ENCODE measurements at places on chromosomes 6 and 20.

DNA sequence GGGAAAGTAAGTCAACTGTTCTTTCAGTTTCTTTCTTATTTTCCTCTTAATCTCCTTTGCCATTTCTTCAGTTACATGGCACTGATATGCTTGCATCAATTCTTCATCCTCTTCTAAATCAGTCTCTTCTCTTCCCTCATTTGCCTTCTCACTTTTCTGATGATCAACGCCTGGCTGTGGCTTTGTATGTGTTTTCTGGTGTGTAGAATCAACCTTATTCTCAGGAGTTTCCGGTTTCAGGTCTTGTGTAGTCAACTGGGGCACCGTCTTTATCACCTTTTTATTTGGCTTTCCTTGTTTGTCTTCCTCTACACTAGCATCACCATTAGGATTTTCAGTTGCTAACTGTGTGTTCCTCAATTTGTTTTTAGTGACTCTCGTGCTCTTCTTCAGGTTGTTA lies 31.6 kb downstream of the AHI1 start:
- no peak for DNase-seq

DNA sequence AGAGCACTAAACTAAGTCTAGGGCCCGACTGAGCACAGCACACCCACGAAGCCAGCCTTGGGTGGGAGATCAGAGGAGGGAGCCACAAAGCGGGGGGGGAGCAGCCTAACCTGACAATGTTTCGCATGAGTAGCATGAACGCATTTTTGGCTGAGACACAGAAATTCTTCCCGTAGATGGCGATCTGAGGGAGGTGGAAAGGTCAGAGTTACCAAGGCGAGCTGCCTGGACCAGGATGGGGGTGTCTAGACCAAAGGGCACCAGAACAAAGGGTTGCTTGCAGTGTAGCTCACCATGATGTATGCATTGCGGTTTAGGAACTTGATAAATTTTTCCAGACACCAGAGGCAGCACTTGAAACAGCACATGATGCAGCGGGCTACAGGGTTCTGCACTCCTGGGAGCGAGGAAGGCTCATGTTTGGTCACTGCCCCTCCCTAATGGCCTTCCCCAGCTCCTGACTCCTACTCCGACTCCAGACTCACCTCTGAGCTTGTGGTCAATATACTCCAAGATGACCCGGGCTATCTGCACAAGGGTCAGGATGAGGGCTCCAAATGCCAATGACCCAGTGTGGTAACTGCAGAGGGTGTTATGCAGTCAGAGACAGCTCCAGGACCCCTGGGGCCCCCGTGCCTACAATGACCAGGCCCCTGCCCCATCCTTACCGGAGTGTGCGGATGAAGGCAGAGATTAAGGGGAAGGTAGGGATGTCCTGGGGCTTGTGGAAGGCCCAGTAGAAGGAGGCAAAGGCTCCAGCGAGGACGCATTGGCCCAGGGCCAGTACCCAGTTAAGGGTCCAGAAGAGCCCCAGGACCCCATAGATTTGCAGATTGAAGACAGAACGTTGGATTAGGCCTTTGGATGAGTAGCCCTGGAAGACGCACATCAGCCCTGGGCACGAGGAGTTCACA lies 2.8 kb upstream of the NEU1 start:
- no peak for DNase-seq

DNA sequence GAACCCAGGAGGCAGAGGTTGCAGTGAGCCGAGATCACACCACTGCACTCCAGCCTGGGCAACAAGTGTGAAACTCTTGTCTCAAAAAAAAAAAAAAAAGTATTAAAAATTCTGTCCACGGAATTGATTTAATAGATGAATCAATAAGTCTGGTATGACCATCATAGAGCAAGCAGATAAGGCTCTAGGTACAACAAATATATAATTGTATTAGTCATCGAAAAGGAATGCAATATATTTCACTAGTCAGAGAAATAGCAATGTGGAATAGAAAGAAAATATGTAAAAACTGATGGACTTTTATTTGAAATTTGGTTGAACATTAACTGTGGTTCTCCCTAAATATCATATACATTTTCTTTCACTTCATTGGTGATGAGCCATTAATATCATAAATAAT lies 476.8 kb upstream of the AGPAT4 start:
- no peak for DNase-seq

GRCh38 chr20:42610070-42610469 lies 579.6 kb downstream of the PTPRT start:
- DNase-seq = no peak

DNA sequence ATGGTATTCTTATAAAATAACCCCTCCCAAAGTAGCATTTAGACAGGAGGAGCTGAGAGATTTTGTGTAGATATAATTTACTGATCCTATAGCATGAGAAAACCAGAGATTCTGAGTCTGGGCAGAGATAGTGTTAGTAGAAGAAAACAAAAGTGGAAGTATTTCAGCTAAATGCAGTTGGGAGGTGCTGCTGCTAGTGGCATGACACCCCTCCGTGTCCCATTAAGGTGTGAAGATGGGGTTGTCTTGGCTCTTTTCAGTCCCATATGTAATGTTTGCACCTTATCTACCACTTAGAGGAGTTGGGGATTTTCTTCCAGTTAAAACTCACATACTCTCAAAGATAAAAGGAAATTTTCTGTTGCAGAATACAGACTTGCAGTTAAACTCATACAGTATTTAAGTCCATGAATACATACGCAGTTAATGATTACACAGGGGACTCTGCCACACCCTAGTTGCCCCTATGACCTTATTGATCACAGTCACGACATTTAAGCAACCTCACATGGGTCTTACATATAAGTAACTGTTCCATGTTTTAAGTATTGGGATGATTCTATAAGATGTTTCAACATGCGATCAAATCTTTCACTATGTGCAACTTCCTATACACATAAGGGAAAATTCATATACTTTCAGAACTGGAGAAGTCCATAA lies 11.5 kb downstream of the TAAR2 start:
- DNase-seq = no peak

GRCh38 chr20:43996240-43996930 lies 81.7 kb downstream of the TOX2 start:
- no peak for DNase-seq

DNA sequence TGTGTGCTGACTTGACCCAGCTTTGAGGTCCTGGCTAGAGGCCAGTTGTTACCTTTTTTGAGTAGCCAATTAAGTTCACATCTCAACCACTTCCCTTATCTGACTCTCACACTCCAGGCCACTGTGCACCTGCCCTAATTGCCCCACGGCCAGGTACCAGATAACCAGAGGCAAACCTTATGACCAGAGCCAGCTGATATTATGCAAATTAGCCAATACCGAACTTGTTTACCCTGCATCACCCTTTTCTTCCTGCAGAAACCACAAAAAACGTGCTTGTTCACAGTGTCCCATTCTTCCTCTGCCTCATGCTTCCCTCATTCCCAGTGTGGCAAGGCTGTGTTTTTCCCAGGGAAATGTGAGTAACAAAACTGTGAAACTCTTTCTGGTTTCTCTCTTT lies 89.3 kb downstream of the HTR1B start:
- DNase-seq = no peak

- no peak for DNase-seq
These were observed 754.1 kb upstream of the MAP3K7 start for GRCh38 chr6:91340896-91341395.

- DNase-seq = no peak
These were observed 30.5 kb upstream of the SLCO4A1 start for GRCh38 chr20:62611819-62612218.

DNA sequence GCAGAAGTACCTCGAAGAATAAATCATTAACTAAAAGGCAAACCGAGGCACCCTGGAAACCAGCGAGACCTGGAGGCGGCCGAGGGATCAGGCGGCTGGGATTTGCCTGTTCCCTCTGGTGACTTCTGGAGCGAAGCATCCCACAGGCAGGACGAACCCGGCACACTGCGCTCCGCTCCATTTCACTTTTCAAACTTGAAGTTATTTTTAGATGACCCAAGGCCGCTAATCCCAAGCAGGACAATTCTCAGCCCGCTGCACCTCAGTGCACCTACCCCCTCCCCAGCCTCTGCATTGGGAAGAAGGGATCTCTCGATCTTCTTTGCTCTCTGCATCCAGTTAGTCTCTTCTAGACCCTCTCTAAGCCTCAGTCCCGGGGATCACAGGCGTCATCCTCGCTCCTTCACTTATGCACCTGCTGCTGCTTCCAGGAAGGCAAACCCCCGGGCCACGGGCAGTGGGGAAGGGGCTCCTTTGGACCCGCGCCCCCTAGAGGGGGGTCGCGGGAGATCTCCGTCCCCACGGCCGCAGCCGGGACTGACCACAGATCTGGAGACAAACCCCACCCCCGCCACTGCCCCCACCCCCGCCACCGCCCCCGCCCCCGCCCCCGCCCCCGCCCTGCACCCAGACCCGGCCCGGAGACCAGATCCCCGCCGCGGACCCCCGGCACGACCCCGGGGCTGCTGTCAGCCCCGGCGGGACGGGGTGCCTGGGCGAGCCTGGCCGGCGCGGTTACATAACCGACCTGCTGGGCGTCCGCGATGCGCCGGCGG lies 636 bp downstream of the RCAN2 start:
- DNase-seq = peak; percentile 9

GRCh38 chr20:44959638-44960102 lies 527 bp downstream of the TOMM34 start:
- DNase-seq = peak; percentile 85

DNA sequence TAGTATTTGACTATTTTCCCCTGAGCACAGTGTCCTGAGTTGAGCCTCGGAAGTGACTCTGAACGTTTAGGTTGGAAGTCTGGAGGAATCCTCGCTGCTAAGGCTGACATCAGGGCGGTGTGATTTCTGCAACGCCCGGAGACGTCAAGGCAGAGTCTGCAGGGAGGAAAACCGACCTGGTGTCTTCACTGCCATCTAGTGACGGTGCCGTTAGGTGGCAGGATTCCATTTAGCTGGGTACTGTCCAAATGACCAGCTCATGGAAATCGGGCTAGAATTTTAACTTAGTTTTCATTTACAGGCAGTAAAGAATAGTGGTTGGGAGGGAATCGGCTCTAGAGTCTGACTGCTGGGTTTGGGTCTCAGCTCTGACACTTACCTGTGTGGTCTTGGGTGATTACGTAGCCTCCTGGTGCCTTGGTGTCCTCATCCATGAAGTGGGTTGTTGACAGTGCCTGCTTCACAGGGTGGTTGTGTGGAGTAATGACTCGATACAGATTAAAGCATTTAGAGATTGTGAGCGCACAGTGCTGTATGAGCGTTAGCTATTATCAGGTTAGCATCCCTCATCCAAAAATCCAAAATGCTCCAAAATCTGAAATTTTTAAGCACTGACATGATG lies 35.0 kb downstream of the FOXF2 start:
- peak; percentile 19 for DNase-seq

- no peak for DNase-seq
These were observed 137.0 kb downstream of the DST start for GRCh38 chr6:56505512-56506260.

DNA sequence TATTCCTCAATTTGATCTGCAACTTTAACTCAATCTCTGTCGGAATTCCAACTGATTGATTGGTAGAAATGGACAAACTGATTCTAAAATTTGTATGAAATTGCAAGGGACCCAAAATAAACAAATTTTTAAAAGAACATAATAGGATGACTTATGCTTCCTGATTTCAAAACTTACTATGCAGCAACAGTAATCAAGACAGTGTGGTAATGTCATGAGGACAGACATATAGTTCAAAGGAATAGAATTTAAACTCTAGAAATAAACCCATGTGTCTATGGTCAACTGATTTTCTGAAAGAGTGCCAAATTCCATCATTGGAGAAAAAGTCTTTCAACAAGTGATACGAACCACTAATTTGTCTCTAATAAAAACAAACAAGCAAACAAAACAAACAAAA lies 1320.1 kb upstream of the GJE1 start:
- DNase-seq = no peak

DNA sequence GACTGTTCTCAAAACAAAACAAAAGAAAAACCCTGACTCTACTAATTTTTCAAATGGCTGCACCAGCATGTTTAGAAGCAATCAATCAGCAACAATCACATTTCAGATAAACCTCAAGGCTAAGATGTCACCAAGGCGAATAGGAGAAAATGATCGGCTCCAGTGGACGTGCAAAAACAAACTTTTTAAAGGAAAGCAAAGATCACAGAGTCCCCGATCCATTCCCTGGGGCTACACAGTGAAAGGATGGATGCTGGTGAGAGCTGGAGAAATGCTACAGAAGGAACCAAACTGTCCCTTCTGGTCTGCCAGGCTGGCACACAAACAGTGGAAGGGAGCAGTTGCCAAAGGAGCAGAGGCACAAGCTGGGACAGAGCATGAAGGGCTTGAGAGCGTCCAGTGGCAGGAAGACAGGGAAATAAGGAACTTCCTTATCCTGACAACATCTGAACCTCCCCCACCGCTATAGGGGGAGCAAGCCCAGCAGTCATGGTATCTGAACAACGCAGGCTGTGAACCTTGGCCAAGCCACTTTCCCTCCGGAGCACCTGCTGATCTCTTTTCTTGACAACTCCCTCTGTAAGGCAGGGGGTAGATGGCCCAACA lies 73.7 kb upstream of the HIVEP1 start:
- DNase-seq = no peak

DNA sequence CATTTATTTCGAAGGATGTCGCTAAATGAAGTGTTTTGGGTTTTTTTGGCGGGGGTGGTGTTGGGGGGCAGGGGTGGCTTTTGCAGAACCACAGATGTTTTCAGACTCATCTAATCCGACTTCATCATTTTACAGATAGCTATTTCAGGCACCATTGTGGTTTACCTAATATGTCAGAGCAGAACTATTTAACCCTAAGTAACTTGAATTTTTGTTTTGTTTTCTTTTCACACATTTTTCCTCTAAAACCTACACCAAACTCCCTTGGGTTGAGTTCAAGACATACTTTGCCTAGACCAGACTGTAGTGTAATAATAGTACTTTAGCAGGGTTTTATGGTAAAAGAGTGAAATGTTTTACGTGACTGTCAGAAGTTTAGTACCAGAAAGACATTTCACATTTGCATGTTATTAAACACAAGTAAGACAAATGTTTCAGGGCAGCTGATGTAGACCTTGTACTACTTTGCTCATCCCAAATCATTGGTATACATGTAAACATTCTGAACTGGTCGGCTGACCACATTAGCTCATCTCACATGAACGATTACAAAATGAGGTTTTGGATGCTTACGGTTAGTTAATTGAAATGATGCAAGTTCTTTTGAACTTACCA lies 37.7 kb downstream of the MAP3K4 start:
- DNase-seq = no peak

- no peak for DNase-seq
These were observed 348.1 kb upstream of the CITED2 start for GRCh38 chr6:139722530-139722929.

DNA sequence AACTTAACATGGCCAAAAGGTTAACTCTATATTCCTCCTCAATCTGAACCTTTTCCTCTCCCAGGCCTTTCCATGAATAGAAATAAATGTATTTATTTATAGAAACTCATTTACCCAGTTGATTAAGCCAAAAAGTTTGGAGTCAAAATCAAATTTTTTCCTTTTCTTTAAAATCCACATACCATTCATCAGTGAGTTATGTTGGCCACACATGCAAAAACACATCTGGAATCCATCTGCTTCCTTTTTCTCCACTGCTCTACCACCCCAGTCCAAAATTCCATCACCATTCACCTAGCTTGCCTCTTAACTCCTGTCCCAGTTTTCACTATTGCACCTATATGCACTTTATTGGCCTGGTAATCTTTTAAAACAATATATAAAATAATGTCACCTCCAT lies 62.4 kb upstream of the TMEM200A start:
- DNase-seq = no peak
